ENCODE measurements at places on chromosomes 1 and 21. TPM values are rescaled to one million over a fixed set of nuclear protein-coding genes. Genes with fewer than 3 reads are reported as not detected.

MPC2 gene
- 84.2 TPM for total RNA-seq

LCE6A gene
- not detected for total RNA-seq

TMEM54 gene
- 44.3 TPM for total RNA-seq

SLC44A5 gene
- 0.03 TPM for total RNA-seq

LCE1F gene
- total RNA-seq: not detected

CCDC185 gene
- 0.08 TPM for total RNA-seq

ALG14 gene
- 7.3 TPM for total RNA-seq

AADACL4 gene
- not detected for total RNA-seq

S100A12 gene
- total RNA-seq: not detected
